Fibroblast of skin of right biceps (primary cell): ENCODE measurements at places on chromosomes 7 and 10.

GRCh38 chr7:45065031-45065995 lies 23.5 kb downstream of the NACAD start:
- no peak for DNase-seq

DNA sequence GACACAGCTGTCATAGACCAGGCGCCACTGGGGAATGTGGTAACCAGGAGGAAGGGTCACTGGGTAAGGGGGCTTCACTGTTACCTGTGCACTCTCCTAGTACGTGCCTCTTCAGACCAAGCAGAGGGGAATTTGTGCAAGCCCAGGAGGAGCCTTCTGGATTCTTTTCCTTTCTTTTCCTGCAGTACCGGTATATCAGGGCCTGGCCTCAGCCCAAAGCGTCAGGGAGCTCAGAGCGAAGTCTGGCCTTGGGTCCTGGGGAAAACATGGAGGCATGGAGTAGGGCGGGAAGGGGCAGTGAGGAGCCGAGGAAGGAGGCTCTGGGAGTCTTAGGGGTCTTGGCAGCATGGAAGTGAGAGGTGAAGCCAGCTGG lies 133.6 kb upstream of the GDF10 start:
- DNase-seq, result no peak

DNA sequence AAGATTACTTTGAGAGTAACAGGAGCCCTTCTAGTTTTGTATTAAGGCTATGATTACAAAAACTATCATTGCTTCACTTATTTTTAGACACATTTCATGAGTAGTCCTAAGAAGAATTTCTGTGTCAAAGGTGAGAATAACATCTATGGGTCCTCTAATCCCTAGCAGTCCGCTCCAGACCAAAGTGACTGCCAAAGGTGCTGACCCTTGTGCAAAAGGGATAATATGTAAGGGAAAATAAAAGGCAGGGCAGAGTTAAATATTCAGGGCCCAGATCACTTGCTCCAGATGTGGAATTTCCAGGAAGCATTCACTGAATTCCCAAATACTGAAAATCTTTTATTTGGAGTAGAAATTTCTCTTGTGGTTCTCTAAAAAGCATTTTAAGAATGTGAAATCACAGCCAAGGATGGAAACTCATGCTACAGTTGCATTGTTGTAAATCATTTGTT lies 29.3 kb downstream of the RHOBTB1 start:
- peak; percentile 95 for DNase-seq

GRCh38 chr10:5291501-5292195 lies 73.1 kb upstream of the UCN3 start:
- peak; percentile 83 for DNase-seq

DNA sequence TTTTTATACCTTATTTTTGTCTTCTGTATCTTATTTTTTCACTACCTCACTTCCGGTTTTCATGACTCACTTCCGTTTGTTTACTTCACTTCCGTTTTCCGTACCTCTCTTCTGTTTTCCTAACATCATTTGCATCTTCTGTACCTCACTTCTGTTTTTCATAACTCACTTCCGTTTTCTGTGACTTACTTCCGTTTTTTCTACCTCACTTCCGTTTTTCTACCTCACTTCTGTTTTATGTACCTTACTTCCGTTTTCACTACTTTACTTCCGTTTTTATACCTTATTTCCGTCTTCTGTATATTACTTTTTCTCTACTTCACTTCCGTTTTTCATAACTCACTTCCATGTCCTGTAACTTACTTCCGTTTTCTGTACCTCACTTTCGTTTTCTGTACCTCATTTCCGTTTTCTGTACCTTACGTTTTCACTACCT lies 492.5 kb upstream of the AKR1E2 start:
- no peak for DNase-seq

DNA sequence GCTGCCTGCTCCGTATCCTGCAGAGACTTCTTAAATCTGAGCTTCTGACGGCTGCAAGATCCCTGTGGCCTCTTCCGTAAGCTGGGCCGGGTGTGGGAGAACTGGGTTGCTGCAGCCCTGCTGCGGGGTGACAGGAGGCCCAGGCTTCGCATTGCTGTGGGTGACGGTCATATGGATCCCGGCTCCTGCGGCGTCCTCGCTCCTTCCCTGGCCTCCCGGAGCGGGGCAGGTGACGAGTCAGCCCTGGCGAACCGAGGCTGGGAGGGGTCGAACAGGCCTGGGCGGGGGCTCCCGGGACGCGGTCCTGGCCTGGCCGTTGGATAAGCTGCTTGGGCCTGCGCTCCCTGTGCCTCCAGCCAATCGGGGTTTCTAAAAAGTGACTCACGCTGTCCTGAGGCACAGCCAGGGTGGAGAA lies 7.8 kb upstream of the UBE2D1 start:
- DNase-seq, result peak; percentile 69

DNA sequence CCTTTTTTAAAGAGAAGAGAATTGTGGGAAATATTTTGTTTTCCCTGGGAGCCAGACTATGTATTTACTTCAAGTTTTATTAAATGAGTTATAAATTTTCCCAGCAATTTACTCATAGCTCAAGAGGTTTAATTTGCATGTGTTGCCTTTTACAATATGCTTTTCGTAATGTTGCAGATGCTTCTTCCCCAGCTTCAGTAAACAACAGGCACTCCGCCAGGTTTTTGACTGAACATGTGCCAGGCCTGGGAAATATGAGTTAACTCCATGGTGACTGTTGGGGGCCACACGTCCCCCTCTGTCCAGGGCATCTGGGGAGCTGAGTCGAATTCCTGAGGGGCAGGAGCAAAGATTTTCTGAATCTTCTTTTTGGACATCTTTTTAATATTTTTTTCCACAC lies 545.7 kb downstream of the LRMDA start:
- no peak for DNase-seq

- DNase-seq, result peak; percentile 25
Measured at GRCh38 chr10:71582019-71582418, 137.6 kb downstream of the C10orf105 start.

DNA sequence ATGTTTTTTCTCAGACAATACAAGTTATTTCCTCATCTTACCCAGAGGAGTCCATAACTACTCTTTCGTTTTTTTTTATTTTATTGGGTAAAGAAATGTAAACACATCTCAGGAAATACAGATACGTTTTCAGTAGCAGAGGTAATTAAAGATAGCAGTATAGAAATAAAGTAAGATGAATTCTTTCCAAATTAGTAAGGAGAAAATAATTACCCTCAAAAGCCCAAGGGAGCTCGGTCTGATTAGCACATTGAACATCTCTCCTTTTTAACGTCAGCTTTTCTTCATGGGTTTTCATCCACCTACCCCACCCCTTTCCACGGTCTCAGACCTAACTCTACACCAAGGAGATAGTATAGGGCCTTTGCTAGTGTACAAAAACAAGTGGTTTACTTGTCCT lies 294.2 kb downstream of the GRID1 start:
- DNase-seq, result no peak
